Gastrocnemius medialis (tissue), 4 donors: ENCODE measurements at places on chromosomes 3 and 15. TPM values are rescaled to one million over a fixed set of nuclear protein-coding genes. Genes with fewer than 3 reads are reported as not detected.

GRCh38 chr3:181176601-181177000, 187.1 kb upstream of the DNAJC19 start:
- H3K27me3 ChIP-seq, result no peaks in the 10 kb centered on the region
- H3K4me3 ChIP-seq, result no peak overlapping the region
- H3K27ac ChIP-seq, result no peak overlapping the region
- no peaks in the 10 kb centered on the region for H3K36me3 ChIP-seq
- peak; percentile 32 for DNase-seq

DNA sequence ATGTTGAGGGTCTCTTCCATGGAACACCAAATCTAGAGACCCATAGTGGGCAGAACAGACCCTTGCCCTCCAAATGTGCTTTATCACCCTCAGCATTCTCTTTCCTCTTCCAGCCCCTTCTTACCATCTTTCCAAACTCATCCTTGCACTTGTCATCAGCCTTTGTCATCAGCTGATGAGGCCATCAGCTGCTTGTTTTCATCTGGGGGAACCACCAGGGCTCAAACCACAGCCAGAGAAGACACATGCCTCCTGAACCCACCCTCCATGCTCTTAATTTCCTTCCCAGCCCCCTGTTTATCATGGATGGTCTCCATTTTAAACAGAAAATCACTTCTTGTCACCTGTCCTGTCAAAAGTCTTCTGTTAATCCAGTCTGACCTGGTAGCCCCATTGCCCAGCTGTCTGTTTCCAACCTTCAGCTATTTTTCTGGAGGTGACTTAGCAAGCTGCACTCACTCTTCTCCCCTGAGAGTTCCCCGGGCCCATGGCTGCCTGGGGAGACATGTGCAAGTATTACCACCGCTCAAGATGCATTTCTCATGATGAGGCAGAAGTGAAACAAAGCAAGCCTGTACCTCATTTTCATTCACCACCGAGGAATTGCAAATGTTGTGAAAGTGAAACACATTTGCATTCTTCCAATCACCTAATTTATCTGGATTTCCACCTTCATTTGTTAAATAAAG, 14.7 kb upstream of the SYNM start:
- peak overlapping the region; percentile 66 for H3K27ac ChIP-seq
- no peaks in the 10 kb centered on the region for H3K27me3 ChIP-seq
- DNase-seq, result no peak
- H3K4me3 ChIP-seq, result no peak overlapping the region

DNA sequence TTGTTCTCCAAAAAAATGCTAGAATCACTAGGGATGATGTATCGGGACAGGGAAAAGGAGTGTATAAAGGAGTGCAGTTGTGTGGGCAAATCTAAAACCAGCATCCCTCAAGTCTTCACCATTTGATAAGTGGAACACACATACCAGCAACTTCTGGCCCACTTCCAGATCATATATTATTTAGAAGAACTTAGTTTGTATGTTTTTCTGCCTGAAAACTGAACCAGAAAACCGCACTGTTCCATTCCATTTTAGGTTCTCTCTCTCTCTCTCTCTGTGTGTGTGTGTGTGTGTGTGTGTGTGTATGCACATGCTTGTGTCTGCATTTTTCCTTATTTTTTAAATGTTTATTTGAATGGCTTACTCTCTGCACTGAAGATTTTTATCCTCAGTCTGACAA, 93.5 kb downstream of the SERPINI1 start:
- no peak overlapping the region for H3K4me3 ChIP-seq
- H3K27ac ChIP-seq, result no peak overlapping the region
- no peaks in the 10 kb centered on the region for H3K27me3 ChIP-seq
- H3K36me3 ChIP-seq, result no peaks in the 10 kb centered on the region
- H3K4me1 ChIP-seq, result no peaks in the 10 kb centered on the region
- DNase-seq, result no peak

GRCh38 chr3:177676947-177677587, 479.8 kb upstream of the TBL1XR1 start:
- H3K36me3 ChIP-seq, result no peaks in the 10 kb centered on the region
- H3K27ac ChIP-seq, result no peak overlapping the region
- H3K27me3 ChIP-seq, result no peaks in the 10 kb centered on the region

Gene CAMP
- not detected for total RNA-seq
